ENCODE measurements at places on chromosomes 7 and 10. TPM values are rescaled to one million over a fixed set of nuclear protein-coding genes. Genes with fewer than 3 reads are reported as not detected.

The VWA2 gene
- total RNA-seq: 13.7 TPM

The XRCC2 gene
- 2.4 TPM for total RNA-seq

The NRG3 gene
- not detected for total RNA-seq

The EFCAB10 gene
- total RNA-seq: not detected

The TMEM176B gene
- 5.4 TPM for total RNA-seq

The FFAR4 gene
- total RNA-seq: not detected

The ZNF727 gene
- 0.27 TPM for total RNA-seq

The GIMAP1 gene
- total RNA-seq: 15.9 TPM

The WDFY4 gene
- total RNA-seq: 35.5 TPM

The GHRHR gene
- total RNA-seq: not detected
